ENCODE measurements at places on chromosomes 7 and 10. TPM values are rescaled to one million over a fixed set of nuclear protein-coding genes. Genes with fewer than 3 reads are reported as not detected.

Gene COL28A1
- 7.9 TPM for polyA plus RNA-seq

Gene OR2AE1
- not detected for polyA plus RNA-seq

Gene APBB1IP
- polyA plus RNA-seq: 10.5 TPM

Gene OR2A12
- polyA plus RNA-seq: 0.03 TPM

Gene ERVW-1
- 1.7 TPM for polyA plus RNA-seq

Gene PDE1C
- polyA plus RNA-seq: 16.9 TPM

Gene SPDYE18
- polyA plus RNA-seq: 1.6 TPM

Gene SYT15B
- polyA plus RNA-seq: 7.3 TPM

Gene SAP25
- polyA plus RNA-seq: 9.8 TPM

Gene CALHM1
- polyA plus RNA-seq: 0.22 TPM

Gene AGR2
- polyA plus RNA-seq: 2.7 TPM

Gene HABP2
- 0.17 TPM for polyA plus RNA-seq

Gene NEURL1
- 34.8 TPM for polyA plus RNA-seq

Gene WDR11
- 70.8 TPM for polyA plus RNA-seq

Gene SMKR1
- polyA plus RNA-seq: 19.0 TPM

Gene ACTL6B
- polyA plus RNA-seq: 83.1 TPM

Measured in spinal cord (tissue), 10 donors.